HFF-Myc (cell line): ENCODE measurements at places on chromosomes 16 and 17.

- no peak for DNase-seq
Measured at GRCh38 chr17:45428050-45428617, 4.5 kb downstream of the ARHGAP27 start.

DNA sequence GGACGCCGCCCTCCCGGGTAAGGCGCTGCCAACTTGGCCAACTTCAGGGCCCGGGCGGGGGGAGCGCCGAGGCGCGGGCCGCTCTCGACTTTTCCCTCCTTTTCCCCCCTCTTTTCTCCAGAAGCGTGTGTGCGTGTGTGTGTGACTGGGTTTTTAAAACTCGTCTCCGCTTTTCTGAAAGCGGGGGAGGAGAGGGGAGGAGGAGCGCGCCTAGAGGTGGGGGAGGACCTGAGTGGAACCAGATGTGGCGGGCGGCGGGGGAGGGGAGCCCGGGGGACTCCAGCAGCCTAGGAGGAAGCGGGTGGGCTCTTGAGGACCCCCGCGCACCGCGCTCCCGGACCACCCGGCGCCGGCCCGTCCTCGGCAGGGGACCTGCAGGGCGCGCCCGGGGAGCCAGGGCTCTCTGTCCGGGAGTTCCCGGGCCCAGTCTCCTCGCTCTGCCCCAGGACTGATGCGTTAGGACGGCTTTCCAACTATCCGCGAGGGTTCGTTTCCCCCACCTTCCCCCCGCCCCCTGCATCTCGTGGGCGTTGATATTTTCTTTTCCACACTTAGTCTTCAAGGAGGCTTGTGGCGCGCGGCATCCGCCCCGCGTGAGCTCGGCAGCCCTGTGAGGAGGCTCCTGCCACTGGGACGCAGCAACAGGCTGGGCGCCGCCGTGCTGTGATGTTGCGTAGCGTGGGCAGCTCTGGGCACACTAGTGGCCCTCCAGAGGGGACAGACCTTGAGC lies 599 bp downstream of the MRC2 start:
- peak; percentile 35 for DNase-seq

DNA sequence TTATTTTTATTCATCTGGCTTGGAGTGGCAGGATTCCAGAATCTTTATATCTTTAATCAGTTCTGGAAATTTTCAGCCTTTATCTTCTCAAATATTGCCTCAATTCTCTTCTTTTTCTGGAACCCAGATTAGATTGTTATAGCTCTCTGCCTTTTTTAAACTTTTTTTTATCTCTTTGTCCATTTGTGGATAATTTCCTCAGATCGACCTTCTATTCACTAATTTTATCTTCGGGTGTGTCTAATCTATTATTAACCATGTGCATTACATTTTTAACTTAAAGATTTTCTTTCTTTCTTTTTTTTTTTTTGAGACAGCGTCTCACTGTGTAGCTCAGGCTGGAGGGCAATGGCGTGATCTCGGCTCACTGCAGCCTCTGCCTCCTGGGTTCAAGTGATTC lies 5.2 kb upstream of the ZFP90 start:
- DNase-seq, result no peak

- no peak for DNase-seq
Measured at GRCh38 chr17:75854881-75855309, 240 bp downstream of the WBP2 start.

GRCh38 chr17:879546-880442 lies 97.6 kb downstream of the MRM3 start:
- no peak for DNase-seq

DNA sequence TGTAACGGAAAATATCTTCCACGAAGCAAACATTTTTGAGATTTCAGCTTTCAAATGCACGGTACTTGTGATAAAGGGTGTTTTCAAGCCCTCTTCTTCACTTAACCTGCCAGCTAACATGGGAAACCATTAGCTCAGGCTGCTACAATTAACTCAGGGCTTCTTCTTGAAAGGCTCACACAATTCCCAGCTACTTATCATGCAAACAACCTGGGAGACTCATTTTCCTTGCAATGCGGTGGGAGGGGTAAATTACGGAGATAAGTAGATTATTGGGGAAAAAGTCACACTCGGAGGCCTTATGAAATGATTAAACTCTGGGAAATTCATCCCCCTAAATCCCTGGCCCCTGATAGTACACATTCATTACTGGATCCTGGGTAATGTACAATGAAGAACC lies 266.4 kb downstream of the STX8 start:
- DNase-seq, result no peak
